B cell (primary cell): ENCODE measurements at places on chromosomes 1 and 21. TPM values are rescaled to one million over a fixed set of nuclear protein-coding genes. Genes with fewer than 3 reads are reported as not detected.

ETV3 gene
- 16.7 and 30.2 TPM in 2 replicates for polyA plus RNA-seq

TRMT1L gene
- polyA plus RNA-seq, result 9.9 and 13.6 TPM in 2 replicates

- no peak for DNase-seq
Observed at GRCh38 chr21:40797410-40797809, 49.5 kb downstream of the DSCAM start.

GRCh38 chr1:175158170-175158591, 34.4 kb downstream of the KIAA0040 start:
- DNase-seq, result no peak

- DNase-seq, result no peak
Observed at GRCh38 chr21:38389354-38389676, 109.0 kb downstream of the ERG start.
